BJ (cell line): ENCODE measurements at places on chromosomes 4 and X. TPM values are rescaled to one million over a fixed set of nuclear protein-coding genes. Genes with fewer than 3 reads are reported as not detected.

DNA sequence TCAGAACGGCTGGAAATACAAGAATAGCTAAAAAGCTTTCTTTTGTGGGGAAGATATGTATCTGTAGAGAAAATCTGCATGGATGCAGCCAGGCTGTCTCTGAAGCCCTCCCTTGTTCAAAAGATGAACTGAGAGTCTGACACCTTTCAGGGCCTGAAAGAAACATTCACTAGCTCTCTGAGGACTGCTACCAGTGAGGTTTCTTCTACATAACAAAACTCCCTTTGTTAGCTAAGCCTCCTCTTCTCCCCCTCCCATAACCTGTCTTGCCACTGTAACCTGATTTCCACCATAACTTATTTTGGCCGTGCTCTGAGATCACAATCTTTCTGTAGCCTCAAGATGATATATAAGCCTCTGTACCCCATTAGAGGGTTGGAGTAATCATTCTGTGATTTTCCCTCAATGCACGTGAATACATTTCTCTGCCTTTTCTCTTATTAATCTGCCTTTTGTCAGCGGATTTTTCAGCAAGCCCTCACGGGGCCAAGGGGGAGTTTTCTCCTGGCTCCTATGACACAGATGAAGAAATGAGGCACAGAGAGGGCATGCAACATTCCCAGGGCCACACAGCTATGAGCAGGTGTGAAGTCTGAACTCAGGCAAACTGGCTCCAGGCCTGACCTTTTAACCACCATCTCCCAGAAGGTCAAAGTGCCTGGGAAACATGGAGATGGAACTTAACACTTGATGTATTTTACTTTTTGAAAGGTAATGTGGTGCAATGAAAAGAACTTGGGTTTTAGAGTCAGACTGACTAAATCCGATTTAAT lies 161.6 kb upstream of the PRDX4 start:
- DNase-seq = no peak

DNA sequence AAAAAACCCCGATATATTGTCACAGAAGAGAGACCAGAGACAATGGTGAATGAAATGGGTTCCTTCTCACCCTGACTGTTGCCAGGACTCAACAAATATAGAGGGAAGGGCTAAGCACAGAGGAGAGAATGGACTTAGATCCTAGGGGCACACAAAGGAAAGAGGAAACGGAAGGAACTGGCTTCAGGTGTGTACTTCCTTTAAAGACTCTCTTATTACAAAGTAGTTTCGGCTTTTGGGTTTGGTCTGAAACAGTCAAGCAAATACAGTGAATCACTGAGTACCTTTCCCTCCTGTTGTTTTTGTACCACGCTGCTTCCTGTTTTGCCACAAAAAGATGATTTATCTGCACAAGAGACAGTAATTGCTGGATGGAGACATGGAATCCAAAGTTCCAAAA lies 46.1 kb upstream of the S100G start:
- no peak for DNase-seq

GRCh38 chrX:14936561-14936960 lies 63.3 kb downstream of the MOSPD2 start:
- DNase-seq = peak; percentile 25

DNA sequence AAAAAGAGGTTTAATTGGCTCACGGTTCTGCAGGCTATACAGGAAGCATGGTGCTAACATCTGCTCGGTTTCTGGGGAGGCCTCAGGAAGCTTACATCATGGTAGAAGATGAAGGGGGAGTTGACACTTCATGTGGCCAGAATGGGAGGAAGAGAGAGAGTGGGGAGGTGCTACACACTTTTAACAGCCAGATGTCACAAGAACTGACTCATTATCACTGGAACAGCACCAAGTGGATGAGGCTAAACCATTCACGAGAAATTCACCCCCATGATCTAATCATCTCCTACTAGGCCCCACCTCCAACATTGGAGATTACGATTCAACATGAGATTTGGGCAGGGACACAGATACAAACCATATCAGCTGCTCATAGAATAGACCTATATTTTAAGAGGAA lies 255.8 kb downstream of the OPHN1 start:
- no peak for DNase-seq

The CAPN6 gene
- 0.01 TPM in 1 of 2 replicates, not detected in the other for polyA plus RNA-seq

DNA sequence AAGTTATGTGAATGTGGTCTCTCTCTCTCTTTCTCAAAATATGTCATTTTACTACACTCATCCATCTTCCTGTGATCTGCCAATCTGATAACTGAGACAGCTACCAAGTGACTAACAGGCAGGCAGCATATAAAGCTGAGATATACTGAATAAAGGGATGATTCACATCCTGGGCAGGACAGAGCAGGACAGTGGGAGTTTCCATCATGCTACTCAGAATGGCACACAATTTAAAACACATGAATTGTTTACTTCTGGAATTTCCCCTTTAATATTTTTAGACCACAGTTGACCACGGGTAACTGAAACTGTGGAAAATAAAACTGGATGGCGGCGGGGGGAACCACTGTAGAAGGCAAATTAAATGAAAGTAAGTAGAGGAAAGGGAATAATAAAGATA lies 58.6 kb upstream of the DCTD start:
- DNase-seq = peak; percentile 76

DNA sequence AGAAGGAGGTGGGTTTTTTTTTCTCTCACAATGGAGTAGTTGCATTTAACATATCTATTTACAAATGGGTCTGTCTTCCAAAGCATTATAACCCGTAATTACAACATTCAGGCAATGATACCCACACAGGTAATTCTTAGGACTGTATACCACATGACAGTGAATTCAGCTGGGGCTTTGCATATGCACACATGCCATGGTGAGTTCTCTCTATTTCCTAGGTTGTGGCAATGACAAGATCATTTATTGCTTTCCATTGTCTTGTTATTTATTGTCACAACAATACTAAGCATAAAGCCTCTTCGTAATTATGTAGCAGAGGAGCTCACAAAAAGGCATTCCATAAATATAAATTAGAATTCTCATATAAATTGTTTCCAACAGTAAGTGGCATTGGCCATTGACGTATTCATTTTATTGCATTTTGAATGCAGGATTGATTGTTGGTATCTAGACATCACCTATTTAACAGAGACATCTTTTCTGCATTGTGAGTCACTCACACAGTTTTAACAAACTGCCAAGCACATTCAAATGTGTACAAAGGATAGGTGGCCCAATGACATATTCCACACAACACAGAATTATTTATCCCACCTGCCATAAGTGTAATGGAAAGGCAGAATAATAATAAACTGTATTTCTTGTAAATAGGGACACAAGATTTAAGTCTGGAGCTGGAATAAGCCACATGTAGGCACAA lies 390.7 kb upstream of the GALNT7 start:
- no peak for DNase-seq

DNA sequence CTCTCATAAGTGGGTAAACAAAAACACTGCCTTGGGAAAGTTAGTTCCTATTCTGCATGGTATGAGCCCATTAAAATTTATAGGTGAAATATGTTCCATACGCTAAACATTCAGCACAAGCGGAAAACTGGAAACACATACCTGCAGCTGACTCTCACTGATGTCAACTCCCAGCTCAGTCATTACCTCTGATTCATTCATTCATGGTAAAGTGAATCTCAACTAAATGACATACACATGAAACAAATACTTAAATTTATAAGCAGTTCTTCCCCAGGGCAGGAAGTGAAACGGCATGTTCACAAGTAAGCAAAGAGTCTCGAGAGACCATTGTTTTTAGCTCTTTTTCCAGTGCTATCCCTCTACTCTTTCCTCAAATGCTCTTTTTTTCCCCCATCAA lies 1.6 kb downstream of the SLC10A6 start:
- no peak for DNase-seq

- no peak for DNase-seq
These were observed 235.4 kb downstream of the SPRY1 start for GRCh38 chr4:123631786-123632692.

- DNase-seq = no peak
These were observed 184.2 kb downstream of the MAML3 start for GRCh38 chr4:139969635-139970266.

The GLRA3 gene
- not detected in 2 replicates for polyA plus RNA-seq
